MG63 (cell line): ENCODE measurements at places on chromosomes 1 and 21. TPM values are rescaled to one million over a fixed set of nuclear protein-coding genes. Genes with fewer than 3 reads are reported as not detected.

ANKRD35 gene
- not detected in 2 replicates for total RNA-seq

GRCh38 chr1:154619181-154619948 lies 11.4 kb upstream of the ADAR start:
- no peak for DNase-seq

- DNase-seq: no peak
Observed at GRCh38 chr1:22805672-22806038, 95.0 kb downstream of the EPHB2 start.

GRCh38 chr1:62891956-62892562 lies 108.1 kb downstream of the ATG4C start:
- DNase-seq: no peak

AUNIP gene
- total RNA-seq: 10.3 and 20.6 TPM in 2 replicates

GRCh38 chr1:197633447-197634078 lies 141.7 kb downstream of the DENND1B start:
- no peak for DNase-seq

DNA sequence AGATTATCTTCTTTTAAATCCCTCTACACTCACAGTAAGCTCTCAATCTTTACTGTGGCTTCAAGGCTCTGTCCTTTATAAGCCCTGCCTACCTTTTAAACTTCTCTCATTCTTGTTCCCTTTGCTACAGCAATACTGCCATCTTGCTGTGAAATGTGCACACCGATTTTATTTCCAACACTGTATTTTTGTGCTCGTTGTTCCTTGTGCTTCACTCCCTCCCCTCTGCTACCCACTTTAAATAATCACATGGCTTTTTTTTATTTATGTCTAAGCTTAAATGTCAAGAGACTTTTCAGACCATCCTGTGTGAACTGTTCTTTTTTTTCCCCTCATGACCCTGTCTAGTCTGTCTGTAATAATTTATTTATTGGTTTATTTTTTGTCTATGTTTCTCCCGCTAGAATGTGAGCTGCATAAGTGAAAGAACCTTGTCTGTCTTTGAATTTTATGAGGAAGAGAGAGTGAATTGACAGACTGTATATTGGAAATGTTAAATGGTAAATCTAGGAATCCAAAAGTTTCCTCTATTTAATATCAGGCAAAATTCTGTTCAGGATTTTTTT lies 45.7 kb downstream of the ABCD3 start:
- no peak for DNase-seq
